ENCODE measurements at places on chromosomes 1 and 21.

GRCh38 chr1:220335668-220336067 is 63.4 kb upstream of the RAB3GAP2 start:
- DNase-seq, result no peak

DNA sequence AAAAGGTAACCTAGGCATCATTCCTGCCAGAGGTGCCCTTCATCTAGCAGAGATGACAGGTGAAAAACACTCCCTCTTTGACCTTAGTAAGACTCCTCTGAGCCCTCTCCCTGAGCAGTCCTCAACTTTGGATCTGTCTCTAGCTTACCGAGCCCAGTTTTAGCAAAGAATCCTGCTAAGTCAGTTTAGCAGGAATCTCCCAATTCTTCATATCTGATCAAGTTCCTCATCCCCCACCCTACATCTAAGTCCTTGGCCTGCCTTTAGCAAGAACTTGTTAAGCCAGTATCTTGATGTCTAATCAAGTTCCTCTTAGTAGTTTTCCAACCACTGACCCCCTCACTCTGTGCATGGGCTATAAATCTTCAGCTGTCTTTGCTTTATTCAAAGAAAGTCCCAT is 235.6 kb downstream of the OMA1 start:
- DNase-seq, result no peak

DNA sequence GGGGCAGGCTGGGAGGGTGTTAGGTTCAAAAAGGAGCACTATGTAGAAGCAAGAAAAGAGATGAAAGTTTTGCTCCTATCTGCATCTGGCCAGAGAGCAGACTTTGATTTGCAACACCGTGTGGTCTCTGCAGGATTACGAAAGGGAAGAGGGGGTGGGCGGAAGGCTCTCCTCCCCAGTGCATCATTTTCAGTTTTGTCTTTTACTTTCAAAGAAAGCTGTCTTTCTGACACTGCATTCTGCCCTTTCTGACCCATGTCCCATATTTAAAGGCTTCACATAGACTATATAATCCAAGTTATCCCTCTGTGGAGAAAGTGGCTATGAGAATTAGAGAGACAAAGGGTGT is 126.5 kb downstream of the RHOU start:
- no peak for DNase-seq

DNA sequence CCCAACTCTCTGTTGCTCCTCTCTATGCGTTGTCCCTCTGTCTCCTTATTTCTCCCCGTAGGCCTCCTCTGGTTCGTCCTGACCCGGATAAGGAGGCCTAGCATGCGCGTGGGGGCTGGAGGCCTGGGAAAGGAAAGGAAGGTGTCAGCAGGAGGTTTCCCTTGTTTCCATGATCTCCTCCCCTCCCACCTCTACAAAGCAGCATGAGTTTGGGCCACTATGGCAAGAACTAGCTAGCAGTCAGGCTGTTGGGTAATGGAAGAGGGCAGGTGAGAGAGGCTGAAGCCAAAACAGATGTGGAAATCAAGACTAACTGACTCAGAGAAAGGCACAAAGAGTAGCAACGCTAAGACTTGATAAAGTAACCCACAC is 687 bp upstream of the SEMA6C start:
- DNase-seq, result peak; percentile 67

DNA sequence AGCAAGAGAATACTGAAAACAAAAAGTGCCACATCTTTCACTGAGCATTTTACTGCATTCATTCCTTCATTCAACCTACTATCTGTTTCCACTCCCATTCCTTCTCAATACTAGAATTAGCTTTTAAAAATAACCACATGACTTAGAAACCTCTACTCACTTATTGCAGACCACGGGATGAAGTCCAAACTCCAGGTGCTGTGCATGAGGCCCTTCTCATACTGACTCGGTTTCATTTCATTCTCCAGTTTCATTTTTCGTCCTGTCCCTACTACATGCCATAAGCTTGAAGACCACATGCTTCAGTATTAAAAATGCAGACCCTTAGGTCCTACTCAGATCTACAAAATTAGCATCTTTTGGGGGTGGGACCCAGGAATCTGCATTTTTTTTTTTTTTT is 2.3 kb upstream of the BACH1 start:
- DNase-seq, result no peak

GRCh38 chr1:162632698-162633080 is 425 bp downstream of the DDR2 start:
- DNase-seq, result no peak

- DNase-seq, result no peak
These were observed 2.4 kb upstream of the C1orf159 start for GRCh38 chr1:1118011-1118875.

GRCh38 chr1:110312188-110313121 is 26.7 kb upstream of the RBM15 start:
- DNase-seq, result peak; percentile 71

GRCh38 chr1:208100906-208101305 is 143.3 kb downstream of the PLXNA2 start:
- DNase-seq, result peak; percentile 62

DNA sequence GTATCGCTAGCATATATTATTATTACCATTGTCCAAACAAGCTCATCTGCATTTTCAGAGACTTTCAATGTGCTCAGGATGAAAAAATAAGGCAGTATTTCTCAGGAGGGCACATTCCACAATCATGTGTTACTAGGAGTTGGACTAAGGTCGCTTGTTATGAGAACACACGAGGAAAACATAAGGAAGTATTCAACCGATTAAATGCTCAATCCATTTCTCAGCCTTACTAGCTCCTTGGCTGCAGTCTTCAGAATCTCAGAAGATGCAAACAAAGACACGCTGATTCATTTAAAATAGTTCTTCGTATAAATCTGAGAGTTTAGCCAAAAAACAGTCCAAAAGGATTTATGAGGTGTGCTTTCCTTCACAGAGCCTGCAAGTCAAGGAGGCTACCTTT is 82.0 kb upstream of the JAK1 start:
- no peak for DNase-seq

DNA sequence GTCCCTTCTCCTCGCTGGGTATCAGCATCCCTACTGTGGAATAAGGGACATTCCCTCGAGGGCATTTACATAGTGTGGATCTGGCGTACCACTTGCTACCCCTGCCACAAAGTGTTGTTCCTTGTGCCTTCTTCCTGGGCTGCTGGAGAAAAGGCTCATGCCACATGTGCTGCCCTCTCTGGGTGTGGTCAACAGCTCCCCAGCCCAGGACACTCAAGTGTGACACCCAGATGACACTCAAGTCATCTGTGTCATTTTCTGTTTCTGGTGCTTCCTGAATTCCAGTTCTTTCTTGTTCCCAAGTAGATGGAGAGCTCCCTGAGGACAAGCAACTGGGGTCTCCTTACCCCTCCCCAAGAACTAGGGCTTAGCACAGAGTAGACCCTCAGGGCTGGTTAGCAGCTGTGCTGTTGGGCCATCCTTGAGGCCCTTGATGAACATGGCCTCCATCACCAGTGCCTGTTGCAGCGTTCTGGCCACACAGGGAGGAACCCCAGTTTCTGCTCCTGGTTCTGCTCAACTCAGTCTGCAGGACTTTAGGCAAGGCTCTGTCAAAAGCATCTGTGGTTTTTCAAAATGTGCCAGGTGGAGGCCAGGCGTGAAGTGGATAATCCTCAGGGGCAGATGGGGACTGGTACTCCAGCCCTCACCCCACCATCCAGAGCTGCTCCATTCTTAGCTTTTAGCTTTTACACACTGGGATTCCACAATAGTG is 49.0 kb upstream of the CLIC4 start:
- DNase-seq, result no peak

GRCh38 chr1:206753141-206753540 is 17.4 kb upstream of the IL19 start:
- no peak for DNase-seq

DNA sequence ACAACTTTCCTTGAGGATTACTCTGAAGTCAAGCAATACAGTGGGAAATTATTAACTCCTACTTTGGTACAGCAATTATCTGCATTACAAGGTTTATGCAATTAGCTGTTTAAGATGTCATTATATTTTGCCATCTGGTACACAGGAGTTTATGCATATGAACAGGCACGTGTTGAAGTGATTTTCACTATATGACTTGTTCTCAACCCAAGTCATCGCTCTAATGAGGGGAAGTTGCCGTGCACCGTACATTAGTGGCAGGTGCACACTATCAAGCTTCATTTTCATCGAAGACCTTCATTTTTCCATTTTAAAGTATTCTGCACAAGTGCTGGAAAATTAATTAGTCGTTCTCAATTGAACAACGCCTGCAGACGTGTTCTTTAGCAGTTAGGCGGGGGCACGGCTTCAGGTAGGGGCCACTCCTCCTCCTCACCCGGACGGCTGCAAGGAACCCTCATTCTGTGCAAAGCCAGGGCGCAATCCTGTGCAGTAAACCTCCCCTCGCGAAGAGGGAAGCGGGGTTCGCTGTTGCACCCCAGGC is 39.8 kb upstream of the NFIA start:
- DNase-seq, result no peak

DNA sequence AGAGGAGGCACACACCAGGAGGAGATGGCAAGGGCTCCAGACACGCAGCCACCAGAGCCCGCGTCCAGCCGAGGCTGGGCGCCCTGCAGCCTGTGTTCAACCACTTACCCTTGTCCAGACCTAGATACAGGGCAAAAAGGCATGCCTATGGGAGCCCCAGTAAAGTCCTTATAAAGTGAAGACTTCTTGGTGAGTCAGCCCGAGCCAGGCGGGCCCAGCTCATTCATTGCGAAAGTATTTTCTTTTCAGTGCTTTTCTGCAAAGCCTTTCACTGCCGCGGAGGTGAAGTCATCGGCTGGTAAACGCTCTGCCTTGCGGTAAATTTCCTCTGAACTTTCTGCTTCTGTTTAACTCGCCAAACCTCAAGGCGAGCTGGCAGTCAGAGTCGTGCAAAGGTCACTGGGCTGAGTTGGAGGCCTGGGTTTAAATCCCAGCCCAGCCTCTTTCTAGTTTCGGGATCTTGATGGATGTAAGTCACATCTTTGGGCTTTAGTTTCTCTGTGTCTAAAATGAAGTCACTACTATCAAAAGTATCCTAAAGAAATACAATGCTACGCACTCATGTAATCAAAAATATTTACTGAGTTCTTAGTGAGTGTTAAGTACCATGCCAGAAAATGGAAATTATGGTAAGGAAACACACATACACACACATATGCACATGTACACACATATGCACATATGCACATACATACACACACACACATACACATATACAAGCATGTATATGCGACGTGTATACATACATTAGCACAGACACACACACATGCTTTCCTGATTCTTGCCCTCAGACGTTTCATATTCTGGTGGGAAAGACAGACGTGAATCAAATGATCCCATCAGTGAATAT is 54.7 kb upstream of the IFFO2 start:
- DNase-seq, result no peak

GRCh38 chr1:201551877-201552731 is 13.2 kb downstream of the NAV1 start:
- no peak for DNase-seq

DNA sequence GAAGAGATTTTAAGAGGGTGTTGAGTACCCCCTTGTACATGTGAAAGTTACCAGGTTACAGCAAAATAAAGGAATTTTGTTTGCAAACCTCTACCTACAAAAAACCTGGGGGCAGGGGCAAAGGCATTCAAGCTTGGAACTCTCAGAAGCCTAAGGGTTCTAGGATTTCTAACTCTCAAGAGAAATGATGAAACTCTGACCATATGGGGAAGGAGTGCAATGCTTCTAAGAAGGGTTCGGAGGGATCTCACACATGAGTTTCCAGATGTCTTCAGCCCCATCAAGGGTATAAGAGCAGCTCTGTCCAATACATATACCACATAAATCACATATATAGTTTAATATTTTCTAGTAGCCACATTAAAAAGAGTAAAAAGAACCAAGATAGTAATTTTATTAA is 7.3 kb upstream of the FCGR2A start:
- no peak for DNase-seq

DNA sequence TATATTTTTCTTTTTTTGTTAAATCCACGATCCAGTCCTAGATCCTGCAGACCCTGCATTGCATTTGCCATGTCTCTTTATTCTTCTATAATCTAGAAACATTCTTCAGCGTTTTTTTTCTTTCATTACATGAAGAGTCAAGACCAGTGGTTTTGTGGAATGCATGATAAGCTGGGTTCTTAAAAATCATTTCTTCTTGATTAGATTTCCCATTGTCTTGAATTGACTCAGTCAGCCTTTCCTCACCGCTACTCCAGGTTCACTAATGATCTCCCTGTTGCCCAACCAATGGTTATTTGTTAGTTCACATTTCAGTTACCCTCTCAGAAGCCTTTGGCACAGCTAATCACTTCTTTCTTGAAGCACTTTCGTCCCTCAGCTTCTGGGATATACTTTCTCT is 25.2 kb downstream of the CHD1L start:
- DNase-seq, result no peak

DNA sequence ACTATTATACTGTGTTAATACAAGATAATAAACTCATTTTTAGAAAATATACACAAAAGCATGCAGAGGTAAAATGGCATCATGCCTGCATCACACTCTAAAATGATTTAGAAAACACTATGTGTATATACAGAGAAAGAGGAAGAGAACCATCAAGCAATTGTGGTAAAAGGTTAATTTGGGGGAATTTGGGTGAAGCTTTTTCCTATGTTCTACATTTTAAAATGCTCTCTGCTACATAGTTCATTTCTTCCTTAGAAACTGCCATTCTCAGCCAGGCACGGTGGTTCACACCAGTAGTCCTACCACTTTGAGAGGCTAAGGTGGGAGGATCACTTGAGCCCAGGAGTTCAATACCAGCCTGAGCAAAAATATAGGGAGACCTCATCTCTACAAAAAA is 44.1 kb downstream of the GON4L start:
- DNase-seq, result no peak

DNA sequence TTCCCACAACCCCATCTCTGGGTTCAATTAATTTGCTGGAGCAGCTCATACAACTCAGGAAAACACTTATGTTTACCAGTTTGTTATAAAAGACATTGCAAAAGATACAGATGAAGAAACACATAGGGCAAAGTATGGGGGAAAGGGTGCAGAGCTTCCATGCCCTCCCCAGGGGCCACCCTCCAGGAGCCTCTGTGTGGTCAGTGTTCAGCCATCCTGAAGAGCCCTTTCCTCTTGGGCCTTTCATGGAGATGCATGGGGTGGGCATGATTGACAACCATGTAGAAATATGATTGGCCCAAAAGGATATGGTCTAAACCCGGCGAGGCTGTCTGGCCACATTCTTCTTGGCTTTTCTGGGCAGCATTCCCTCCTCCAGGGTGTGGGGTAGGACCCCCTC is 56.8 kb upstream of the PDE9A start:
- no peak for DNase-seq

DNA sequence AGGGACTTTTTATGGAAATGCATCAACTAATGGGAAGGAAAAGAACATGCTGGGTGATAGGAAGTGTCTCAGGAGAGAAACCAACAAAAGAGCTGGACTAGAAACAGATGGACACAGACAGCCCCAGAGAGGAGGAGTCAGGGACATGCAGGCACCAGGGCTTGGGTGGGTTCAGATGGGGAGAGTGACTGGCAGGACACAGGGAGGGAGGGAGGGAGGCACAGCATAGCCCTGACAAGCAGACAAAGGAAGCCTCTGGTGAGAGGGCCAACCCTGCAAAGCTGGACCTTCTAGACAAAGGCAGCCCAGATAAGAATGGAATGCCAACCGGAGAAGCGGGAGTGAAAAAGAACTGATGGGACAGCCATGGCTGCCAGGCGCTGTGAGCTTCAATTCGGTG is 568.8 kb downstream of the AJAP1 start:
- DNase-seq, result no peak
